Thoracic aorta (tissue), 2 donors: ENCODE measurements at places on chromosomes 6 and 20. TPM values are rescaled to one million over a fixed set of nuclear protein-coding genes. Genes with fewer than 3 reads are reported as not detected.

Gene VPS16
- 21.8 TPM for total RNA-seq

Gene EPHA7
- total RNA-seq: 1.8 TPM

DNA sequence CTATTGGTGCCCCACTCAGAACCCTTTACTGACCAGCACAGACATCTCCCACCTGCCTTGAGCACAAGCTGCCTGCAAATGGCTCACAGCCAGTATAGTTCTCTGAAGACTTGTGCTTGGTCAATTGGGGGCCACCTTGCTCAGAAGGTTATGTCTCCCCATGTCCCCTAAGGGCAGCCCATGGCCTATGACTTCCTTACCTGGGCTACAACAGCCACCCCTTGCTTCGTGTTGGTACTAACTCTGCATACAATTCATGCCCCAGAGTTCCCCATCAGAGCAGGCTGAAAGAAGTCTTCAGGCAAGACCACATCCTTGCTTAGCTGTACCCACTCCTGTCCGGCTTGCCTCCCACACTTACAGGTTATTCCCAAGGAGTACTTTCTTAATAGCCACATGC, 57.4 kb downstream of the TOX2 start:
- H3K4me3 ChIP-seq: no peak overlapping the region
- H3K27ac ChIP-seq: no peak overlapping the region
- no peaks in the 10 kb centered on the region for H3K4me1 ChIP-seq
- DNase-seq: no peak
- peaks cover 3% of the 10 kb centered on the region for H3K36me3 ChIP-seq

DNA sequence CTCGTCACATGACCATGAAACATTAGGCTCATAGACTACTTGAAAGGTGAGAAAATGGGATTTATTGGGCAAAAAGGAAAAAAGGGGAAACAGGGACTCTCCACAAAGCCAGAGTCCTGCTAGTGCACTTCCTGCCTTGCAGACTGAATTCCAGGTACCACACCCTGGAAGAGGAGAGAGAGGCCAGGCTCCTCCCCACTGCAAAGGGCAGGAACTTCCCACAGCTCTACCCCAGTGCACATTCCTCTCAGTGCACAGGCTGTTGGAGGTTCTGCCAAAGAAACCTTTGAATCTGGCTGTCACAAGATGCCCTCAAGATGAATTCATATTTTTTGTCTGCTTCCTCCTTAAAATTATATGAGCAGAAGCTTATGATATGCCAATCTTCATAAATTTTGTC, 920.4 kb upstream of the GJE1 start:
- no peak overlapping the region for H3K4me3 ChIP-seq
- H3K27ac ChIP-seq: no peak overlapping the region
- H3K27me3 ChIP-seq: no peaks in the 10 kb centered on the region
- no peaks in the 10 kb centered on the region for H3K36me3 ChIP-seq
- H3K4me1 ChIP-seq: no peaks in the 10 kb centered on the region
- DNase-seq: no peak

DNA sequence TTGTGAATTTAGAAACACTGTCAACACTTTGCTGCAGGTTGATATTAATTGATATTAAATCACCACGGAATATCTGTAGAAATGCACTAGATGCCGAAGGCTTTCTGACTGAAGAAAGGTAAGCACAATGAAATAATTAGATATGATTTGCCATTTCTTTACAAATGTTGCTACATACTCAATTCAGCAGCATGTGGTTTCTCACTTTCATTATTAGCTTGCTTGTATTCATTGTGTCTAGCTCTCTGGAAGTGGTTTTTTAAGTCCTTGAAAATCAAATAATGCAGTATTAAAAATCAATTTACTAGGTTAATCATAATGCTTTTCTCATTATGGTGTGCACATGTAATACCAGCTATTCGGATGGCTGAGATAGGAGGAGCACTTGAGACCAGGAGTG, 231.3 kb upstream of the MARCKS start:
- peaks cover 16% of the 10 kb centered on the region for H3K4me1 ChIP-seq
- no peaks in the 10 kb centered on the region for H3K27me3 ChIP-seq
- H3K4me3 ChIP-seq: no peak overlapping the region
- no peak overlapping the region for H3K27ac ChIP-seq

- no peaks in the 10 kb centered on the region for H3K4me1 ChIP-seq
- no peak overlapping the region for H3K27ac ChIP-seq
- DNase-seq: no peak
- H3K36me3 ChIP-seq: no peaks in the 10 kb centered on the region
- H3K4me3 ChIP-seq: no peak overlapping the region
- no peaks in the 10 kb centered on the region for H3K27me3 ChIP-seq
These were observed 19.1 kb upstream of the TSHZ2 start for GRCh38 chr20:52953020-52953419.

GRCh38 chr6:42791706-42792320, 10.0 kb downstream of the BICRAL start:
- peaks cover 37% of the 10 kb centered on the region for H3K4me1 ChIP-seq
- H3K4me3 ChIP-seq: no peak overlapping the region
- no peak for DNase-seq
- no peaks in the 10 kb centered on the region for H3K36me3 ChIP-seq
- peak overlapping the region; percentile 33 for H3K27ac ChIP-seq
